Suprapubic skin (tissue), 4 donors: ENCODE measurements at places on chromosomes 13 and 19.

DNA sequence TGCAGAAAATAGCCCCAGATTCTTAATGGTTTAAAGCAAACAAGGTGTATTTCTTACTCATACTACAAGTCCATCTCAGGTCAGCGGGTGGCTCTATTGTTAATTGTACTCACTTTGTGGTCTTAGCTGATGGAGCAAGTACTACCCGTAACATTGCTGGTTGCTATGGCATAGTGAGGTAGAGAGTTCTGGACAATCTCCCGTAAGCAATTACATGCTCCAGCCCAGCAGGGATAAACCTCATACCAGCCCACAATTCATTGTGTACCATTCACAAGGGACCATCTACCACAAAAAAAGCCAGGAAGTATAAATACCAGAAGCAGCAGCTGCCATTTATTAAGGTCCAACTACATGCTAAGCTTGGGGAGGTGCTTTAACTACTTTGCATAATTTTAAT is 167.1 kb downstream of the PCDH9 start:
- no peak for DNase-seq

- DNase-seq, result no peak
These were observed 36.3 kb downstream of the SHISA2 start for GRCh38 chr13:26015271-26016125.

- DNase-seq, result no peak
These were observed 14.3 kb downstream of the PEPD start for GRCh38 chr19:33507021-33507956.

GRCh38 chr13:35733827-35734226 is 257.3 kb upstream of the MAB21L1 start:
- DNase-seq, result no peak

GRCh38 chr13:48542581-48543341 is 9.9 kb upstream of the RCBTB2 start:
- peak; percentile 73 for DNase-seq

- no peak for DNase-seq
These were observed 37.4 kb upstream of the GAS6 start for GRCh38 chr13:113901231-113901630.
